ENCODE measurements at places on chromosomes 16 and 17. TPM values are rescaled to one million over a fixed set of nuclear protein-coding genes. Genes with fewer than 3 reads are reported as not detected.

Gene DBF4B
- polyA plus RNA-seq, result 15.1 TPM

Gene HLF
- polyA plus RNA-seq, result 0.09 TPM

Gene MFAP4
- polyA plus RNA-seq, result 0.09 TPM

Gene PRDM7
- not detected for polyA plus RNA-seq

Gene CCL23
- polyA plus RNA-seq, result not detected

Gene FMNL1
- 11.7 TPM for polyA plus RNA-seq

Gene ALDOA
- 2,311 TPM for polyA plus RNA-seq

Gene SPATA22
- polyA plus RNA-seq, result not detected

Gene PRSS27
- 0.36 TPM for polyA plus RNA-seq

Gene RCVRN
- not detected for polyA plus RNA-seq

Gene WNK4
- polyA plus RNA-seq, result not detected

Gene FLII
- polyA plus RNA-seq, result 143 TPM

Gene KCNH4
- polyA plus RNA-seq, result not detected

Gene GRAPL
- polyA plus RNA-seq, result 2.8 TPM

Gene GPR142
- not detected for polyA plus RNA-seq

Gene CCDC200
- polyA plus RNA-seq, result 3.2 TPM

Gene TOM1L1
- polyA plus RNA-seq, result 3.6 TPM

Gene MBTPS1
- polyA plus RNA-seq, result 35.9 TPM

Gene ZSCAN10
- not detected for polyA plus RNA-seq

Gene CCDC102A
- 3.3 TPM for polyA plus RNA-seq

Gene GPS2
- polyA plus RNA-seq, result 91.6 TPM

Gene ABCC11
- polyA plus RNA-seq, result not detected

Gene KRT36
- polyA plus RNA-seq, result not detected

Gene CNTD1
- polyA plus RNA-seq, result 1.5 TPM

Gene TMC8
- 48.1 TPM for polyA plus RNA-seq

Gene HCRT
- polyA plus RNA-seq, result not detected

Data from GM12878 (cell line).